ENCODE measurements at places on chromosomes 2 and 18.

DNA sequence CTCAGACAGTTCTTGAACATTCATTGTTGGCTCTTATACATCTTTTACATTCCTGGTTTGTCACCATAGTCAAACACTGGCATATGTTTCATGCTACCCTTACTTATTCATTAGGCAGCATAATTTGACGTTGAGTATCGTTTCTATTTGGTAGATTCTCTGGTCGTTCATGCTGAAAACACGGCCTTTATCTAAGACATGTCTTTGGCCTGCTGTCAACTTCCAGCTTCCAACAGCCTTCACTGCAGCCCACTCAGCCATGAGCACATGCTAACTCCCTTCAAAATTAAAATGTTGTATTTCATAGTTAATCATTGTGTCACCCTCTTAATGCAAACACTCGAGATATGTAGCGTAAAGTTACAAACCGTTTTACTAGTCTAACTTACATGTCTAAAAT is 493.0 kb upstream of the NRP2 start:
- DNase-seq, result no peak

- peak; percentile 24 for DNase-seq
Measured at GRCh38 chr18:11872479-11873136, 21.4 kb downstream of the CHMP1B start.

DNA sequence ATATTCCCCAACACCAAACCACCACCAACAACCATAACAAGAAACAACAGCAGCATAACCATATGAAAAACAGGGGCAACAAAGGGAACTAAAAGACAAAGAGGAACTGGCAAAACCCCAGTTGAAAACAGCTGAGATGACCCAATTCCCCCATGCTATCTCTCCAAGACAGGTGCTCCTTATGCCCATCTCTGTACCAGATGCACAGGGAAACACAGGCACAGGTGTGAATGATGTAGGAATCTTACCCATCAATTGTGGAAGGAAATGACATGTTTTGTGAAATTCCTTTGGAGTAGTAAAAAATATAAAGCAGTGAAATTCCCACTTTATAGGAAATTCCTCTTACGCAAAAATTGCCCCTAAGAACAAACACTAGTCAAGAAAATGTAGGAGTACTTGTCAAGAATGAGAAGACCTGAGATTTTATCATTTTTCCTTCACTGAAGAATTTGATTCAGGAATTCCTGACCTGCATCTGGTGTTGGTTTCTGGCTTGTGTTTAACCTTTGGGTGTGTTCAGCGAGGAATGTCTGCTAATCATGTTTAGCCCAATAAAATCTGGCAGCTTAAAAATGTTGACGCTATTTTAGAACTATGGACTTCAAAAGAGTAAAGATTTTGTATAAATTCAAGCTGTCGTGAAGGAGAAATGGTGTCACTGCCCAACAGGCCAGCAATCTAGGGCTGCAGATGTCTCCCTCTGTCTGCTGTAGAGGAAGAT is 67.7 kb upstream of the ARHGAP28 start:
- peak; percentile 6 for DNase-seq

DNA sequence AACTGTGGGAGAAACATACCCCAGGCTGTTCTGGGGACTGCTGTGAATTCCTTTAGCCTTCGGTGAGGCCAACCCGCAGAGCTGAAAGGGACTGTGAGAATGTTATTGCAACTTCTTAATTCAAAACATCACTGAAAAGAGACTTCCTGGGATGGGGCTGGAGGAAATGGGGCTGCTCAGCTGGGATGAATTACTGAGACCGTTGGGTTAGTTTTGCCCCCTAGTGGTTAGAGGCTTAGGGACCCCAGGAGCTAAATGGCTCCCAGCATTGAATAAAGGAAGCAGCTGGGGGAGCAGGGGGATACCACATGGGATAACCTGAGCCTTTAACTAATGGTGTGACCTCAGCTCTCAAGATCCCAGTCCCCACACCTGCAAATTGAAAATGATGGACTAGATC is 941.1 kb upstream of the FANCL start:
- DNase-seq, result no peak
